ENCODE measurements at places on chromosomes 11 and 22.

- no peak for DNase-seq
Observed at GRCh38 chr11:13595166-13595565, 73.3 kb upstream of the FAR1 start.

DNA sequence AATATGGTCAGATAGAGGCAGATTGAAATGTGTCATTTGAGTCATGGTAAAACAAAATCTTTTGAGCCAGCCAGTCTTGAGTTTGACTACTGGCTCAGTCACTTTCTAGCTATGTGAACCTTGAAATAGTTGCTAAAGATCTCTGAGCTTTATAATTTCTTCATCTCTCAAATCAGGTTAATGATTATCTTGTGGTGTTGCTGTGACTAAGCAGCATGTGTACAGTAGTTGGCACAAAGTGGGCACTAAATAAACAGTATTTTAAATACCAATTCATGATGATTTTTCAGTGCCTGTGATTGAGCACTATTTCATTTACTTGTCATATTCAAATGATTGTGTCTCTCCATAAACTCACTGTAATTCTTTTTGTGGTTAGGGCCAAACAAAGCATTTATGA, 70.8 kb downstream of the RAB38 start:
- no peak for DNase-seq

DNA sequence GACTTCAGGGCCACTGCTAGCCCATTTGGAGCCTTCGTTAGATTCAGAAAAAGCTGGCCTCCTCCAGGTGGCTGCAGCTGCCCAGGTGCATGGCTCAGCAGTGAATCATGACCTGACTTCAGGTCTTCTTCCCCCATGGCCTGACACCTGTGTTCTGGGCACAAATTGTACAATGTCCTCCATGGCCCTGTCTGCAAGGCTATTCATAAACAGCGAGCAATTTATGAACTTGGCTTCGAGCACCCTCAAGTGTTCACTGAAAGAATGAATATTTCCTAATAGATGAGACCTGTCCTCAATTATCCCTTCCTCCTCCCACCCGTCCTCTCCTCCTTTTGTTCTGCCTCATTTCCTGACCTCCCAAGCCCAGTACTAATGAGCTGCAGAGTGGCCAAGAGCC, 12.2 kb upstream of the VPS37C start:
- no peak for DNase-seq

- DNase-seq = no peak
Observed at GRCh38 chr11:46526216-46527215, 67.3 kb downstream of the AMBRA1 start.

- no peak for DNase-seq
Observed at GRCh38 chr11:16942342-16942741, 71.9 kb downstream of the PLEKHA7 start.

DNA sequence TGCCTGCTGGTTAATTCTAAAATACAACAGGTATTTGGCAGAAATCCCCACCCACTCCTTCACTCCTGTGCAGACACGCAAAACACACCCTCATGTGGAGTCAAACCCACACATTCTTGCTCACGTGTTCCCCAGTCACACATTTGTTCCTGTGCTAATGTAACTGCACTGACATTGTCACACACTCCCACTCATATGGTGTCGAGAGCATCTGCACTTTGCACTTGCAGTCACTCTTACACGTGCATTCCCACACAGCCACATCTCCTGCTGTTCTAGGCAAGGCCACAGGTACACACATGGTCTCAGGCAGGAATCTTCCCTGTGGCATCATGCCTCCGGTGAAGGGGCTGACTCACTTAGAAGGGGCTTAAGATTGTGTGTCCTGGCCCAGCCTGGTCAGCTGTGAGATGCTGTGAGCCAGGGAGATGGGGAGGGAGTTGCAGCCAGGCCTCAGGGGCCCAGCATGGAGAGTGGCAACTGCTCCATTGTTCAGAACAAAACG, 395.0 kb downstream of the TENM4 start:
- DNase-seq = no peak

GRCh38 chr11:1542267-1542666, 29.8 kb downstream of the DUSP8 start:
- DNase-seq = no peak

- no peak for DNase-seq
Observed at GRCh38 chr11:12069066-12069676, 41.2 kb upstream of the MICAL2 start.

DNA sequence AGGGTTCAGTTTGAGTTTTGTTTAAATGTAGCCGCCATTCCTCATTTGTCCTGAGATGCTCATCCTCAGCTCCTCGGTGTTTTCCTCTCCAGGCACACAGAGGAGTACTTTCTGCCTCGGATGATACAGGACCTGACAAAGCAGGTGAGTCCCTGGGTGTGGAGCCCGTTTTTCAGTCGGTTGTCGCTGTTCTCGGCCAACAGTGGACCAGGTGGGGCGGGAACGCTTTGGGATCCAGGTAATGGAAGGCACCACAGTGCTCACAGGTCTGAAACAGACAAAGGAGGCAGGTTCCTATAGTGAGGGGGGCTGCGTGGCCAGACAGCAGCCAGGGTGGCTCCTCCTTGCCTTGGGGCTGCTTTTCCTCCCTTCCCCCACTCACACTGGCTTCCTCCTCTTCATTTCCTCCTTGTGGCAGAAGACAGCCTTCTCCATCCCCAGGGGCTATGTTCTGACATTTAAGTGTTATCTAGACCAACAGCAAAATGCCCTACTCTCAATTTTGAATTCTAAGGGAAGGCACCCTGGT, 19.4 kb downstream of the NADSYN1 start:
- no peak for DNase-seq

DNA sequence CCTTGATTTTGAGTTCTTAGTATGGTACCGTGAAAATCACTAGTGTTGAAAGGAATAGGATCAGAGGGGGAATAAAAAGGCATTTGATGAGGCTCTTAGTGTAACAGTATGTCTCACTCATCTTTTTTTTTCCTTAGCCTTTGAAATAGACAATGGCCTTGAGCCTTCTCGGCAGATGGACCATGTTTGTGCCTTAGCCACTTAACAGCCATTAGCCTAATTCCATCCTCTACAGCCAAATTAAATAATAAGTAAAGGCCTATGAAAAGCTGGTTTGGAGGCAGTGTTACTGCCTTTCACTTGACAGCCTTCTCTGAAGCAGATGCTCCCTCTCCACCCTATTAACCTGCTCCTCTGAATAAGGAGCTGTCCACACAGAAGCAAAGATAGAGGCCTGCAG, 580.7 kb downstream of the NTM start:
- DNase-seq = no peak

DNA sequence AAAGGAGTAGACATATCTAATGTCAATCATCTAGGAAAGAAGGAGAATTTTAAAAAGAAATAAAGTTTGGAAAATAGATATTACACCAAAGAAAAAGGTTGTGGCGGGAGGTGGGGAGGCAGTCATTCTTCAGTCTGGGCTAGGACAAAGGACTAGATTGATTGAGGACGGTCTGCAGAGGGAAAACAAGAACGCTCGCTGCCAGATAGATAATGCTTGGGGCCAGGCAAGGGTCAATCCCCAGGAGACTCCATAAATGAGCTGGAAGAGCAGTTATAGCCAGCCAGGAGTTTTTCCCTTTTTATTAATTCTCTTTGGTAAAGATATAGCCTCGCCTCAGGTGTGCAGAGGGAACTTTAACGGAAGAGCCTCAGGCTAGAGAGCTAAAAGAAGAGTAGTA, 6.3 kb downstream of the TRPC6 start:
- no peak for DNase-seq

DNA sequence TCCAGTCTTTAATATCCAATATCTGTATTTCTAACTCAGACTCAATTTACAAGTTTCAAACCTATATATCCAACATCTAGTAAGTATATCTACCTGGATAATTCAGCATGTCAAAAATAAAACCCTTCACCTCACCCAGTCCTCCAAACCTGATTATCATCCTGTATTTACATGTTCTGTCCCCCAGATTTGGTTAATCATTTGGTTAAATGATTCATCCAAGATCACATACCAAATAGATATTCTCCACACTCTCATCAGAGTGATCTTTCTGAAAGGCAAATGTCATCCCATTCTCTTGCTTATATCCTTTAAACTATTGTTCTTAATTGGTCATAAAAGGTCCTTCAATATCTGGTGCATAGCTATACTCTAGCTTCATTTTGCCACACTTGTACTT, 199.0 kb downstream of the SOX6 start:
- DNase-seq = no peak

DNA sequence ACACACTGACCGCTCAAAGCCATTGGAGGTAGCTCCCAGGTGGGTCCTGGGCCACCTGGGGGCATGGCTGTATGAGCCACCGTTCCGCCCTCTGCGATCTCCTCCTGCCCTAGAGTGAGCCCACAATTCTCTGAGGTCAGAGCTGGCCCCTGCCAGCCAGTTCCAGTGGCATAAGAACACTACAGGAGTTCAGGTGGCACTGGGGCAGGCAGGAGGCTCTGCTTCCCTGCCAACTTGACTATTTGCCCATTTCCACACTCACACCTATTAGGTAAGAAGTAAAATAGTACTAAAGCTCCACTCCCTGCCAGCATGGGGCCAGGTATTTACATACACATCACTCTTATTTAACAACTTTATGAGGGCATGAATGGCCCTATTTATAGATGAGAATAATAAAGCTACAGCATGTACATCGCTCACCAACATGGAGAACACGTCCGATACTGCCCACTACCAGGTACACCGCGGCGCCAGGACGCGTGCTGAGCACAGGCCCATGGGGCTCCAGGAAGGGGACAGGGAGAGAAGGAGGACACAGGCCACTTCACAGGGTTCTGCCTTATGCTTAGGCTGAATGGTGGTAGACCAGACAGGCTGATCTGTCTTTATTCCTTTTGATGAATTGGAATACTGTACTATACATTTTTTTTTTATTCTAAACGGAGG, 26.2 kb downstream of the PISD start:
- DNase-seq = no peak

DNA sequence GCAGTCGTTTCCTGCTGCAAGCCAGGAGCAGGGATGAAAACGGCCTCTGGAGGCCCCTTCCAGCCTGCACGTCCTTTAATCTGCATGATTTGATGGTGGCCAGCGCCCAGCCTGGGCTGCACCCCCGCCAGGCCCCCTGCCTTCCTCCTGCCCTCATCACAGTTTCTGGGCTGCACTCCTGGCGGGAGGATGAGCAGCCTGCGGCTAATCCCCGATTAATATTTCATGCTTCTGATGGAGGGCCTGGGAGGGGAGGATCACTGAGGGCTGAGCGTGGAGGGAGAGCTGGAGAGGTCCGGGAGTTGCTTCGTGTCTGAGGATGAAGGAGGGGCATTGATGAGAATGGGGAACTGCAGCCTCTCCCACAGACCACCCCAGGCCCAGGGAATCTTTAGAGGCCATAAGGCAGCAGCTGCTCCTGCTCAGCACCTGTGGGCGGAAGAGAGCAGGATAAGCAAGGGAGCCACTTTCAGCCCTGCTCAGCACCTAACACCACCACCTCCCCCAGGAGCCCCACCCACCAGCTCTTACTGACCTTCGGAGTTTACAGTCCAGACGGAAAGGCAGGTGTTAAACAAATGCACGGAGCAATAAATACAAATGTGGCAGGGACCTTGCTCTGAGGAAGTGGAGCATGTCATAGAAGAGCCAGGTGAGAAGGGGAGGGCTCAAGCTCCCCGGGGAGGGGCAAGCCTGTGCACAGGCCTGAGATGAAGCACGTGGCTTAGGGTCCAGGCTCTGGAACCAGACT, 135.0 kb upstream of the NECTIN1 start:
- DNase-seq = no peak

GRCh38 chr11:131392528-131393255, 22.3 kb downstream of the NTM start:
- no peak for DNase-seq

DNA sequence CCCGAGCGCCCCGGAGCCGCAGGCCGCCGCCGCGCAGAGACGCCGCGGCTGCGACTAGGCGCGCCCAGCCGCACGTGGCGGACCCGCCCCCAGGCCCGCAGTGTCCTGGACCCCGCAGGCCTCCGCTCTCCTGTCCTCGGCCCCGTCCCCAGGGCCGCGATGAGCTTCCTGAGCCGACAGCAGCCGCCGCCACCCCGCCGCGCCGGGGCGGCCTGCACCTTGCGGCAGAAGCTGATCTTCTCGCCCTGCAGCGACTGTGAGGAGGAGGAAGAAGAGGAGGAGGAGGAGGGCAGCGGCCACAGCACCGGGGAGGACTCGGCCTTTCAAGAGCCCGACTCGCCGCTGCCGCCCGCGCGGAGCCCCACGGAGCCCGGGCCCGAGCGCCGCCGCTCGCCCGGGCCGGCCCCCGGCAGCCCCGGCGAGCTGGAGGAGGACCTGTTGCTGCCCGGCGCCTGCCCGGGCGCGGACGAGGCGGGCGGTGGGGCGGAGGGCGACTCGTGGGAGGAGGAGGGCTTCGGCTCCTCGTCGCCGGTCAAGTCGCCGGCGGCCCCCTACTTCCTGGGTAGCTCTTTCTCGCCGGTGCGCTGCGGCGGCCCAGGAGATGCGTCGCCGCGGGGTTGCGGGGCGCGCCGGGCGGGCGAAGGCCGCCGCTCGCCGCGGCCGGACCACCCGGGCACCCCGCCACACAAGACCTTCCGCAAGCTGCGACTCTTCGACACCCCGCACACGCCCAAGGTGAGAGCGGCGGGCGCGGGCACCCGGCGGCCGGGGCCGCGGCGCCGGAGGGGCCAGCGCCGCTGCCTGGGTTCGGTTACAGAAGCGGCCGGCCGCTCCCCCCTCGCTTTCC, 528 bp downstream of the WEE1 start:
- DNase-seq = no peak

DNA sequence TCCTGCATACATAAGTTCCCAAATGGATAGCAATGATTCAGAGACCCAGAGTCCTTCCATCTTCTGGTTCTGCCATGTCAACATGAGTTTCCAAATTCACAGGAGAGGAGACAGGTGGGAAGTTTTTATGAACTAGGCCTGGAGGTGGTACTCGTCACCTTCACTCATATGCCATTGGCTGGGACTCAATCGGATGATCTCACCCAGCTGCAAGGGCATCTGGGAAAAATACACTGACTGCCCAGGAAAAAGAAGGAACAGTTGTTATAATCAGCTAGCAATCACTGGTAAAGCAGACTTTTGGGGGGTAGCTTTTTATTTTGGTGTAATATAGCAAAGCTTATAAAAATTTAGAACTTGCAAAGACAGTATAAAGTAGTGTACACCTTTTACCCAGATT, 83.9 kb downstream of the OTOG start:
- no peak for DNase-seq

- no peak for DNase-seq
Observed at GRCh38 chr11:114367244-114367957, 32.9 kb downstream of the C11orf71 start.

GRCh38 chr11:2466869-2467694, 22.3 kb downstream of the KCNQ1 start:
- DNase-seq = no peak

- DNase-seq = no peak
Observed at GRCh38 chr11:90919332-90919731, 696.5 kb upstream of the CHORDC1 start.

GRCh38 chr22:30158744-30159500, 78.7 kb downstream of the HORMAD2 start:
- no peak for DNase-seq

- no peak for DNase-seq
Observed at GRCh38 chr22:44088976-44089570, 65.0 kb downstream of the PARVB start.

- no peak for DNase-seq
Observed at GRCh38 chr11:119716582-119717498, 12.2 kb downstream of the NECTIN1 start.

GRCh38 chr11:65574811-65575567, 864 bp upstream of the EHBP1L1 start:
- DNase-seq = no peak

GRCh38 chr11:35968386-35969088, 24.7 kb downstream of the LDLRAD3 start:
- DNase-seq = no peak

- no peak for DNase-seq
Observed at GRCh38 chr11:1970956-1971355, 23.8 kb downstream of the MRPL23 start.
